NCI-H82 (cell line): ENCODE measurements at places on chromosomes 2 and 18.

- DNase-seq, result peak; percentile 49
These were observed 375.0 kb downstream of the LRRTM4 start for GRCh38 chr2:77147153-77147552.

GRCh38 chr18:23341983-23342382 lies 111.1 kb upstream of the RIOK3 start:
- DNase-seq, result no peak

GRCh38 chr2:75396314-75396713 lies 164.4 kb downstream of the EVA1A start:
- DNase-seq, result no peak

GRCh38 chr2:167890739-167891138 lies 356.7 kb downstream of the STK39 start:
- no peak for DNase-seq

GRCh38 chr2:207184768-207185167 lies 19.0 kb upstream of the KLF7 start:
- no peak for DNase-seq

GRCh38 chr18:48803518-48803917 lies 147.2 kb downstream of the SMAD7 start:
- DNase-seq, result no peak

GRCh38 chr2:149733936-149734685 lies 146.5 kb upstream of the MMADHC start:
- DNase-seq, result no peak

GRCh38 chr2:145740302-145740701 lies 1220.4 kb upstream of the ZEB2 start:
- no peak for DNase-seq

DNA sequence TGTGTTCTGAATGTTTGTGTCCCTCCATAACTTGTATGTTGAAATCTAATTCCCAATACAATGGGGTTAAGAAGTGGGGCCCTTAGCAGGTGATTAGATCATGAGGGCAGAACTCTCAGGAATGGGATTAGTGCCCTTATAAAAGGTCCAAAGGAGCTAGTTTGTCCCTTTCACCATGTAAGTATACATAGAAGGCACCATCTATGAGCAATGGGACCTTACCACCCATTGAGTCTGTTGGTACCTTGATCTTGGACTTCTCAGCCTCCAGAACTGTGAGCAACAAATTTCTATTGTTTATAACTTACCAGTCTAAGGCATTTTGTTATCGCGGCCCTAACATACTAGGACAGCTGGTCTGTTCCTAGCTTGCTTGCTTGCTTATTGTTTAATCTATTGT lies 106.3 kb downstream of the MYCN start:
- DNase-seq, result no peak

DNA sequence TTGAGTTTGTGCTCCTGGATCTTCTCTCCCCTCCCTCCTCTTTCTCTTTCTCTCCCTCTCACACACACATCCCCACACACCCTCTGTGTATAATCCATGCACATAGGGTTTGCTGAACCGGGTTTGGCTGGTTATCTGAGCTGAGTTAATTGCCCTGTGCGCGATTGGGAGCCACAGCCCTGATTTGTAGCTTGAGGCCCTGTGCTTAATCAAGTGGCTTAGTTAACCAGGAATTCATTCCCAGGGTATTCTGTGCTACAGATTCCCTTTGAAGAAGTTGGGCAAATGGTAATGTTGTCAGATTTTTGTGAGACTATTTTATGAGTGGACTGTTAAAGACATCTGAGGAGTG lies 6.2 kb downstream of the PARD3B start:
- no peak for DNase-seq

DNA sequence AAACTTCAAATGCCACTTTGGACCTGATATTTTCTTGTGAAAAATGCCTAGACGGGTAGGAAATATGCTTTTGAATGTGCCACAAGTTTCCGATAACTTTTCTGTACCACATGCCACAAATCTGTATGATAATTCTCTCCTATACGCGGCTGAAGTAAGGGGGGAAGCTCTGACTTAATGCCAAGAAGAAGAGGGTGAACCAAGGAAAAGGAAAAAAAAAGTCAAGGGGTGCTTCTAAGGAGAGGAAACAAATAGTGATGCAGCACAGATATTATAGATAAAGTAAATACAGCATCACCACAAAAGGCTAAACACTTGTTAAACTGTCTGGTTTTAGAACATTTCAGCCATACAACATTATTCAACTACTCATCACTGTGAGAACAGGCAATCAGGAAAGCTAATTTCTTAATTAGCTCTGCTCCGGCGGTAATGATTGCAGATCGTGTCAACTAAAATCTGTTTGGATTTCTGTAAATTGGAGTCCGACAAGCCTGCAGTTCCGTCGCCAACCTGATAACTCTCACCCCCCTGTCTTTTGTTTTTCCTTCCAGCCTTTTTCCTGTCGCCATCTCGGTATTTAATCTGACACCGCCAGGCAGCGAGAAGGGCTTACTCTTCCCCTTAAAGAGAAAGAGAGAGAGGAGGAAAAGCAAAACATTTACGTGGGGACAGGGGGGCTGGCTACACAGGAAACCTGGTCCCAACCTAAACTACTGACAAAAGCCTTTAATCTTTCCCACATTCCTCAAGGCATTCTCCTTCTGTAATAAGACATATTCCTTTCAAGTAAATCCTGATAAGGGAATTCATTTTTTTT lies 67.5 kb downstream of the ZEB2 start:
- DNase-seq, result peak; percentile 83

DNA sequence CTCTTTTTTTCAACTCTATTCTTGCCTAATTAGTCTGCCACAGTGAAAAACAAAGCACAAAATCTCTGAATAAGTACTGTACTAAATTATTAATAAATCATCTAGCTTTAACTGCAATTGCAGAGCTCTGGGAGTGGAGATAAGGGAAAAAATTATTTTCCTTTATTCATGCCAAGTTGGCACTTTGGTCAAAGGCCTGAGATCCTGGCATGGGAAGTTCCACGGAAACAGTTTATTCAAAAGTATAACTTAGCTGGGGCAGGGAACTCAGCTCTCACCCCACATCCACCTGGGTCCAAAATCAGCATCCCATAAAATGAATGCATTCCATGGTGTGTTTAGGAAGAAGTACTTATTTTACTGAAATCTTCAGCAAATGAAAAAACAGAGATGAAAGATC lies 185.2 kb upstream of the APCDD1 start:
- no peak for DNase-seq

- DNase-seq, result no peak
These were observed 20.9 kb downstream of the DYSF start for GRCh38 chr2:71474116-71474743.

- DNase-seq, result no peak
These were observed 225.0 kb upstream of the NT5C1B start for GRCh38 chr2:18814387-18814786.

DNA sequence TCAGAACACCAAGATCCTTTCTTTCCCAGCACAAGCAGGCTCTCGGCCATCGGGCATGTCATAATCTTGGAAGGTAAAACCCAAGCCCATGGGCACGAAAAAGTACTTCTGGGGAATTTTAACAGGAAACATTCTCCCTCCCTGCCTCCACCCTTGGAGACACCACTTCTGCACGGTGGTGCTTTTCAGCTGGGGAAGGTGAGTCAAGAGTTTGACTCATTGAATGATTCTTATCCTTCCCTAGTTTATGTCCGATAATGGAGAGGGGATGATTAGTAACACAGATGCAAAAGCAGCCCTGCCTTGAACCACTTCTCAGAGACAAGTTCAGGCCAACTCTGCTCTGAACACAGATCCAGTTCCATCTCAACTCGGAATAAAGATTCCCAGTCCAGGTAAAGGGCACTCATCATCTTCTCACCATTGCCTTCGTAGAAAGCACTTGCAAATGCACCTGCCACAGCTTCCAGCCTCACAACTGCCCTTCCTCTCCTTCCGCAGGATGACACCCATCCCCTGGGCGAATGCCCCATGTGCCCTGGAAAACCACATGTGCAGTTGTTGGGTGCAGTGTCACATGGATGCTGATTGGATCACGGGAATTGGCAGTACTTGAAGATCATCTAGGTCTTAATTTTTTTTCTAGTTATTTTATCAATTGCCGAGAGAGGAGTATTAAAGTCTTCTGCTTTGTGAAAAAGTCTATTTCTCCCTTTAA lies 136.2 kb downstream of the PXDN start:
- DNase-seq, result no peak

GRCh38 chr2:1981421-1981820 lies 237.1 kb upstream of the PXDN start:
- DNase-seq, result no peak

DNA sequence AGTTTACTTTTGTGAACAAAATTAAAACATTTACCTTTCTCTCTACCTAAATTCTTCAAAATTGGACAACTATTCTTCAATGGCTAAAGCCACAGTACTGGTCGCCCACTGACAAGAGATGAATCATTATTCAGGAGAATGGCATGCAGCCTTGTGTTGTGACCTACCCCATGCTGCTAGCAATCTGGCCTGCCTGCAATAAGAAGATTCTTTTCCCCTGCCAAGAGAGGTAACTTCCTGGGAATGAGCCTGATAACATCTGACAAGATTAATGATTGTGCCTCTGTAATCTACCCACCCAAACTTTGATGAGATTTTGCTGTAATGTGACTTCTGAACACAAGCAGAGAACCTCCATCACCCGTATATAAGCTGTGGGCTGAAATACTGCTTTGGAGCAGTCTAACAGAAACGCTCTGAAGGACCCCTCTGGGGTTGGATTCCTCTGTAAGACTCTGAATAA lies 47.0 kb upstream of the ST3GAL5 start:
- DNase-seq, result peak; percentile 83

- DNase-seq, result no peak
These were observed 5.0 kb upstream of the PROC start for GRCh38 chr2:127413200-127413599.

DNA sequence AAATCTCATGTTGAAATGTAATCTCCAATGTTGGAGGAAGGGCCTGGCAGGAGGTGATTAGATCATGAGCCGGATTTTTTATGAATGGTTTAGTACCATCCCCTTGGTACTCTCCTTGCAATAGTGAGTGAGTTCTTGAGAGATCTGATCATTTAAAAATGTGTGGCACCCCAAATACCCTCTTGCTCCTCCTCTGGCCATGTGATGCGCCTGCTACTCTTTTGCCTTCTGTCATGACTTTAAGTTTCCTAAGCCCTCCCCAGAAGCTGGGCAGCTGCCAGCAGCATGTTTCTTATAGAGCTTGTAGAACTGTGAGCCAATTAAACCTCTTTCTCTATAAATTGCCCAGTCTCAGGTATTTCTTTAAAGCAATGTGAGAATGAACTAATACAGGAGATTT lies 72.6 kb upstream of the FIGN start:
- peak; percentile 49 for DNase-seq

GRCh38 chr18:33201509-33201926 lies 239.0 kb downstream of the CCDC178 start:
- no peak for DNase-seq

GRCh38 chr2:239726091-239726591 lies 299.0 kb downstream of the NDUFA10 start:
- no peak for DNase-seq

DNA sequence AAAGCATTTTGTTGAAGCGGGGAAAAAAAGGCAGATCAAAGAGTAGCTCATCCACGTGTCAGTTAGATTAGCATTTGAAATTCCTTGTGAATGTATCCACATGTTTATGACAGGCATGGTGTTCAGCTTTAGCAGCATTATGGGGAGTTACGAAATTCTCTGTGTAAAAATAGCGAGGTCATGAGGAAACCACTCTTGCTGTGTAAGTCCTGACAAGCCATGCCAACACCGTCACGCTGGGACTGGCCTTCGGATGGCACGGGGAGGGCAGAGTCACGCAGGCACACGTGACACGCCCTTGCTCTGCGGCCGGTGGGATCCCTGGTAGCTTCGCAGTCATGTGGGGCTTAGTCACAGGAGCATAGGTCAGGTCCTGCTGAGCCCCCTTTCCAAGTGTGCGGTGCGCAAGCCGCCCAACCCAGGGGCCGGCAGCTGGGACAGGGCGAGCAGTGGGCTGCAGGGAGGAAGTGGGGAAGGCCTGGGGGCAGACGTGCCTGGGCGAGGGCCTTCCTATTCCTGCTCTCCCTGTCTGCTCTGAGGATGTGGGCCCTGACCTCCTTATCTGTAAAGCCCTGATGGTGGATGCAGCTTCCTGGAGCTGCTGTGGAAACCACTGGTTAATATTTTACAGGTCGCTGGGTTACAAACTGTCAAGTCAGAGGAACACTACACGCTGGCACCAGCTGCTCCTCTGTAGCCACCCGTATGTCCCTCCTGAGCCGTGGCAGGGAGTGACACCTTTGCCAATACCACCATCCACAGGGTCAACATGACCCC lies 18.0 kb downstream of the MBP start:
- DNase-seq, result no peak

DNA sequence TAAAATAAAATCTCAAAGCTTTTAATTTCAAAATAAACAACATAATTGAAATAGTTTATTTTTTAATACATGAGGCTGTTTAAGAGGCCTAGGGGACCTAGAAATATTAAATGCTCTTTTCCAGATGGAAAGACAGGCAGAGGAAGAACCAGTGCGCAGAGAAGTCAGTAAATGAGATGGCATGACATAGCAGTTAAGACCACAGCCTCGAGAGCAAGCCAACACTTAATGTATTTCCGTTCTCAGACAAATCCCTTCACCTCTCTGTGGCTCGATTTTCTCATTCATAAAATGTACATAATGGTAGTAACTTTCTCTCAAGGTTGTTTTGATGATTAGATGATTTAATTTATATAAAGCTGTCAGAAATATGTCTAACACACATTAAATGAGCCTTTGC lies 405.1 kb upstream of the CWC22 start:
- peak; percentile 35 for DNase-seq

GRCh38 chr18:38539371-38539770 lies 973.8 kb upstream of the CELF4 start:
- DNase-seq, result peak; percentile 82

- no peak for DNase-seq
These were observed 9.8 kb downstream of the BOLA3 start for GRCh38 chr2:74137651-74138599.

DNA sequence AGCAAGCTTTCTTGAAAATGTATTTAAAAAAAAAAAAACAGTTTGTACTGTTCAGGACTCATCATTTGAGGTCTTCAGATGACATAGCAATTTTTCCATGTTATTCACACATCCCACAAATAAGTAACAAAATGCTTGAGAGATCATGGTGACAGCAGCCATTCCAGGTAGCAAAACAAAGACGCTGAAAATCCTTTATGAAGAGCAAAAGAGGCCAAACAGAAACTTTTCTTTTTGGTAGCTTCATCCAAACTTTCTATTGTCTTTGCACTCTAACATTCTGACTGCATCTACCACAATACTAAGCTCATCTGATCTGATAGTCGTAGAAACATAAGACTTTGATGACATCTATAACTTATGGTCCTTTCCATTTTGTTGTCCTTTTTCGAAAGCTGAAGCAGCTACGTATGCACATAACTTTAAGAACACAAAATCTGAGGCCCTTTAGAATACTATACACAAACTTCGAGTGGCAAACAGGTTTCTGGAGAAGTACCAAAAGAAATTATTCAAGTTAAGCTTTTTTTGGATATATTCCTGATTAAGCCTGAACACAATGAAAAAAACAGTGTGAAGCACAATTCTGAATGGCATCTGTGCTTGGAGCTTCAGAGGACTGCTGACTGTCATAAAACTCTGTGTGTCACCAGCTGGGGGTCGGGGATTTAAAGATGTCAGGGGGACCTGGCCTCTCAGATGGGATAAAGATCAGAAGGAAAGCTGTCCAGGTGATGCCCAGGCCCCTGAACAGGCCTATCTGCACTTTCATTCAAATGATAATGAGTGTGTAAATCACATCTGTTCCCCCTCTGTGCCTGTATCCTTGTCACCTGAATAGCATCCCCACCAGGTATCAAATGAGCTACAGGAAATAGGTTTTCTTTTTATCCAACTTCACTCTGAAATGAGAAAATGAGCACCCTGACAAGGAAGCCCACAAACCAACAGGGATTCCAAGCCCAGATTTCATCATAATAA lies 75.8 kb downstream of the ZEB2 start:
- peak; percentile 59 for DNase-seq
